ENCODE measurements at places on chromosomes 1 and 21.

DNA sequence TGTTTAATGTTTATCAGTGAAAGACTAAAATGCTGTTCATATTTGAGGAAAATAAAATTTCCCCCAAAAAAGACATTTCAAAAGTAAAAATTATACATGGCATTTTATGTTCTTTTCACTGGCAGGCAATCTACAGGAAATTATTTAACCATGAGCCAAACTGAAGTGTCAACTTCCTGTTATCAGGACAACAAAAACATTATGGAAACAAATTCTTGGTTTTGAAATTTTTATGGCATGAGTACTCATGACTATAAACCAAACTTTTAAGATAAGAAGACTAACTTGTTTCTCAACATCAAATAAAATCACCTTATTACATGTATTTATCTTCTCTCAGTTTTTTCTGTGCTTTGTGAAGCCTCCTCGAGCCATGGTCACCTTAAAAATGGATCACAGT lies 698.6 kb downstream of the LTN1 start:
- no peak for DNase-seq

- no peak for DNase-seq
Observed at GRCh38 chr21:45373991-45374816, 30.8 kb upstream of the COL18A1 start.

- no peak for DNase-seq
Observed at GRCh38 chr1:213658457-213658856, 329.3 kb upstream of the PROX1 start.

DNA sequence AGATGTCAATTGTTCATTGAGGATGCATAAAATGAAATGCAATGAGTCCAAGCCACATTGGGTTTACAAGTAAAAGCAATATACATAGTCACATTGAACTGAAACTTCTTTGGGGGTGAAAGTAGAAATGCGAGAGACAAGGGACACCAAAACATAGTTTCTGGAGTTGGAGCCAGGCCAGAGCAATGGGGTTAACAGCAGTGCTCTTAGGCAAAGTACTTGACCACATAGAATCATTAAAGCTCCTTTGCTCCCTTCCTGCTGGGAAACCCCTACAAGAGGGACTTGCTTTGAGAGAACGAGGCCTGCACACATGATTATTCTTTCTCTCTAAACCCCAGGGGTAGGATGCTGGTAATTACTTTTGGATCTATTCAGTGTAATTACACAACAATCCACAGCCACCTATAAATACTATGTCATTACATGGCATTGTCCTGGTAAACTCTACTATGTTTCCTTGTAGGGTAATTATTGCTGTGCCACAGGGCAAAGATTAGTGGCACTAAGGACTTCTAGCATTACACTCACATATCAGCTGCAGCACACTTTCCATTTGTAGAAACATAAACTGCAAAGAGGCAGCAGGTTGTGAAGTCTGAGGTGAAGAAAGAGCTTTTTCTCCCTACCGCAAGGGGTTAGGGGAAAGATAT lies 421.6 kb upstream of the PBX1 start:
- no peak for DNase-seq

- DNase-seq = no peak
Observed at GRCh38 chr1:42168391-42168670, 3.8 kb upstream of the GUCA2A start.

DNA sequence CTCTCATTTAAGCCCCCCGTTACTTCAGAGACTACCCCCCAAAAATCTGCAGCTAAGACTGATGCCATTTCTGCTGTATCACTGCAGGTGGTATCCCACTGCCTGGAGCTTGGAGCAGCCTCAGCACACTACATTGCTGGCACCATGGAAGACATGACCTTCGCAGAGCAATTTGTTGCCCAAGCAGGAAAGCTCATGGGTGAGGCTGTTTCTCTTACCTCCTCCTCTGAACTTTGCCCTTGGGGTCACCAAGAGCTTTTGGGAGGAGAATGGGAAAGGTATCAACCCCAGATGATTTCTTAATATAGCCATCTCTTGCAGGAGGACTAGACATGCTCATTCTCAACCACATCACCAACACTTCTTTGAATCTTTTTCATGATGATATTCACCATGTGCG lies 2.0 kb downstream of the HSD11B1 start:
- DNase-seq = no peak

- no peak for DNase-seq
Observed at GRCh38 chr21:31490443-31490842, 146.4 kb upstream of the TIAM1 start.

GRCh38 chr1:162970021-162970420 lies 99.1 kb upstream of the RGS4 start:
- no peak for DNase-seq

DNA sequence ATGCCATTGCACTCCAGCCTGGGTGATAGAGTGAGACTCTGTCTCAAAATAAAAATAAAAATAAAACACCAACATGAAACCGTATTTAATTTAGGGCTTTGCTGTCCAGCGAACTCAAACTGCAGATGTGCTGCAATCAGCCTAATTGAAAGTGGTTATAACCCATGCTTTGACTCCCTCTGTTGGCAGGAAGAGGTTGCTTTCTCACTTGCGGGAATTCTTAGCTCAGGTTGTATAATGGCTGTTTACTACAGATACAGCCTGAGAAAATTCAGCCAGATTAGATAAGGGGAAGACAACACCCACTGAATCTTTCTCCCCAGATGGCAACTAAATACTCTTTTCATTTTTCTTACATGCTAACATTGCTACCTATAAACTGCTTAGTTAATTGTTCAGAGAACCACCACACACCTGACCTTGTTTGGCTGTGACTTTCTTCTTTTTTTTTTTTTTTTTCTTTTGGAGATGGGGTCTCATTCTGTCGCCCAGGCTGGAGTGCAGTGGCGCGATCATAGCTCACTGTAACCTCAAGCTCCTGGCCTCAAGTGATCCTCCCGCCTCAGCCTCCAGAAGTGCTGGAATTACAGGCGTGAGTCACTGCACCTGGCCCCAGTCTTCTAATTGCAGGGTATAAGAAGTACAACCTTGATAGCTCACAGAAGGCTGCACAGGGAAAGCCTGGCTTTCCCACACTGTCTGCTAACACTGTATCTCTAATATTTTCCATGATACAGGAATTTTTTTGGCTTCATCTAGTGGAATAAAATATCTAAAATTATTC lies 34.6 kb downstream of the DNTTIP2 start:
- DNase-seq = peak; percentile 21

- no peak for DNase-seq
Observed at GRCh38 chr1:33610391-33610790, 137.9 kb downstream of the ZSCAN20 start.

GRCh38 chr1:219973213-219973612 lies 44.9 kb upstream of the SLC30A10 start:
- no peak for DNase-seq

- no peak for DNase-seq
Observed at GRCh38 chr1:47793563-47793962, 203.6 kb downstream of the TRABD2B start.

DNA sequence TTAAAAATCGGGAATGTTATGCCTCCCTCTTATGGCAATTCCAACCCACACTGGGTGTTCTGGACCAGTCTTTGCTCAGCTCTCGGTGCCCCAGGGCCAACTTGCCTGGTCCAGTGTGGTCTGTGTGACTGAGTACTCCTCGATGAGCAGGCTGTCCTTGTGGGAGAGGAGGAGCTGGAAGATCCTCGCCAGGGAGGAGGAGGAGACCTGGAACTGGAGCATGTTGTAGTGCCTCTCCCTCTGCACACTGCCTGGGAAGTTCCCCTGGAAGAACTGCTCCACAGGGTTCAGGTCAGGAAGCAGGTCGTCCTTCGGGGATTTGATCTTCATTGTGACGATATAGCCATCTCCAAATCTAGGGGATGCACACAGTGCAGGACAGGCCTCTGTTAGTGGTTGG lies 88.5 kb upstream of the GCLM start:
- DNase-seq = no peak

- no peak for DNase-seq
Observed at GRCh38 chr1:82390627-82391026, 589.9 kb downstream of the ADGRL2 start.

DNA sequence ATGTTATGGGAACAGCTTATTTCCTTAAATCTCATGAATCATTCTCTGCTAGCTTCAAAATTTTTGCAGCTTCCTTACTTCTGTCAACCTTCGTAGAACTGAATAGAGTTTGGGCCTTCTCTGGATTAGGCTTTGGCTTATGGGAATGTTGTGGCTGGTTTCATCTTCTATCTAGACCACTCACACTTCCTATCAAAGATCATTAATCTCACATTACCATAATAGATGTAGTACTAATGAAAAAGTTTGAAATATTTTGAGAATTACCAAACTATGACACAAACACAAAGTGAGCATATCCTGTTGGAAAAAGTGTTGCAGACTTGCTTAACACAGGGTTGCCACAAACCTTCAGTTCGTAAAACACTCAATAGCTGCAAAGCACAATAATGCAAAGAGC lies 30.3 kb downstream of the ASPM start:
- no peak for DNase-seq

DNA sequence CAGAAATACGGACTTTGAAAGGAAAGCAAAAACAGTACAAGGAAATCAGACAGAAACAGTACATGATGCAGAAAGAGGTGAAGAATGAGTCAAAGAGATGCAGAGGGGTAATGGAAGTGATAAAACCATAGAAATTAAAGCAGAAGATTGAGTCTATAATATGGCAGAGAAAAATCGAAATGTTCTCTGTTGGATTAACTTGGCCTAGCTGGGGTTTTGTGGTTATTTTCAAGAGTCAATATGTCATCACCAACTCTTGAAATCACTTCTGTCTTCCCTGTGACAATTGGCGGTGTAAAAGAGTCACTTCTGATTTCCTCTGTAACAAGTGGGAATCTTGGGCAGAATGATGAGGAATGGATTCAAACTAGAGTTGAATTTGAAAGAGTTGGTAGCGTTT lies 7.4 kb downstream of the YTHDF2 start:
- DNase-seq = no peak

GRCh38 chr1:71224741-71225377 lies 144.0 kb upstream of the ZRANB2 start:
- DNase-seq = no peak

GRCh38 chr1:112544011-112544688 lies 35.4 kb downstream of the WNT2B start:
- no peak for DNase-seq

DNA sequence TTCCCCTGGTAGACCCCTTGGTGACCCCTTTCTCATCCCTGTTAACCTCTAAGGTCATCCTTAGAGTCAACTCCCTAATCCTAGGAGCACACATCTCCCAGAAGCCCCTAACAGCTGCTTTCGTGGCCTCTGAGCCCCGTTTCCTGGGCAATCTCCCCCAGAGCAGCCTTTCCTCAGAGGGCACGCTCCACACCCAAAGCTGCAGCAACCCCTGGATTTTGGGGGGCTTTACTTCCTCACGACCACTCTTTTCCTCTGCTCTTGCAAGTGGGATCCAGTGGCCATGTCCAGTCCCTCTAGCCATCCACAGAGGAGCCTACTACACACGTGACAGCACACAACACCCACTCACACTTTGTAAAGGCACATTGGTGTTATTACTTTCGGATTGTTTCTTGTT lies 13.8 kb downstream of the ABCA4 start:
- DNase-seq = no peak

- DNase-seq = no peak
Observed at GRCh38 chr1:53303726-53304515, 23.9 kb downstream of the LRP8 start.

DNA sequence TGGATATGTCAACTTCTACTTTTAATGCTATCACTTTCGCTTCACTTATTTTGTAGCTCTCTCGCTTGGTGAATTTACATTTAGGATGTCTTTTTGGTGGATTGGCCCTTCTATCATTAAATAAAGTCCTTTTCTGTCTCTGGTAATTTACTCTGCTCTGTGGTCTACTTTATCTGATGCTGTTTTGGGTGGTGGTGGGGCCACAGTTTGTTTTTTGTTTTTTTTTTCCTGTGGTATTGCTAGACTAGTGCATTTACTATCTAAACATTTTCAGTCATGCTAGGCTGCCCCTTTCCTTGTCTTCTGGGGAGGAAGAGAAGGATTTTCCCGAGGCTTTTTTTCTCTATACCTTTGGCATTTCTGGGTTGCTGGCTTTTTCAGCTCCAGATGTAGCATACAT lies 18.1 kb upstream of the FCRLA start:
- DNase-seq = no peak

GRCh38 chr1:58887059-58887458 lies 103.2 kb upstream of the JUN start:
- no peak for DNase-seq

DNA sequence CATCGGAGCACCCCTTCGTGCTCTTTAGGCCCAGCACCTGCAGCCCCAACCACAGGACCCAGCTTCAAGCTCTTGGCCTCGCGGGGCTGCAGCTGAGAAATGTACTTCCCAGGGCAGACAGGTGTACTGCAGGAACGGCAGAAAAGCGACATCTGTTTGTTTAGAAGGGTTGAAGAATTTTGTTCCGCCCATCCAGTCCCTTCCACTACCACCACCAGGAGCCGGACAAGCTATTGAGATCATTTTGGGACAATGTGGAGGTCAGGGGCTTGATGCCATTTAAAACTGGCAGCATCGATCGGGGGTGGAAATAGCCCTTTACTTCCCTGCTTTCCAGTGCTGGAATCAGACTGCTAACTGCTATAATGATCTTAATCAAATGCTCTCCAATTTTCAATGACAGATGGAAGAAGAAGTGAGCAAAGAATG lies 1.7 kb downstream of the SERTAD4 start:
- no peak for DNase-seq

- DNase-seq = no peak
Observed at GRCh38 chr1:188670837-188671236, 1806.8 kb downstream of the BRINP3 start.

DNA sequence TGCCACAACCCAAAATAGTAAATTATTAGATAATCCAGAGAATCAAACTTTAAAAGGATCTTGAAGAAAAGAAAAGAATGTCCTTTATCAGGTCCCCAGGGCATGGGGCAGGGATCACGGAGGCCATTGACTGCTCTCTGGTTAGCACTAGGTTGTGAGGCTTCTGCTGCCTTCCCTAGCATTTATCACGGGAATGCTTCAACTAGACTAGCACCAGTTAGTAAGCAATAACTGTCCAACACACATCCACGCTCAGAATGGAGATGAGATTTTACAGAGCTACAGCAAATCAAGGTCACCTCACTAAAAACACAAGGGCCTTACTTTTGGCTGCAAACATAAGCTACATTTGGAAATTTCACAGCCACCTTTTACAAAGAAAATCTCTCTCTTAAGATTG lies 304.0 kb downstream of the NFIA start:
- DNase-seq = no peak

GRCh38 chr1:89552471-89553081 lies 27.9 kb downstream of the LRRC8B start:
- DNase-seq = no peak

Measured in activated naive CD4-positive, alpha-beta T cell treated with Interleukin-2 at 50 U/mL for 16 hours (primary cell).